GM04503 (cell line): ENCODE measurements at places on chromosomes 6 and 20.

- DNase-seq = no peak
Observed at GRCh38 chr6:142845624-142846458, 99.1 kb downstream of the HIVEP2 start.

DNA sequence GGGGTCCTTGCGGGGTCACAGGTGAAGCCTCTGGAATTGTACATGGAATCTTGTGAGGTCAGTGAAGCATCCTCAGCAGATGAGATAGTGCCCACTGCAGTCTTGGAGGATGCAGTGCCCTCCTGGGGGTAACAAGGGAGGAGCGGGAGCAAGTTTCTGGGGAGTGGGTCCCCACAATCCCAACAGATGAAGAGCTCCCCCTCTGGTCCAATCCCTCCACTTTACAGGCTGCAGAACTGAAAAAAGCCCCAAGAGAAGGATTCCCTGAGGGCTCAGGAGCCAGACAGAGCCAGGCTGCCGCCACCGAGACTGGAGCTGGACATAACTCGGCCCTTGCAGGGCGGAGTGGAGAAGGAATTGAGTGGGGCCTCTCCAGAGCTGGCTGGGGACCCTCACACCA is 52.4 kb downstream of the TTI1 start:
- DNase-seq = no peak

GRCh38 chr6:54586251-54586650 is 260.3 kb upstream of the FAM83B start:
- no peak for DNase-seq

DNA sequence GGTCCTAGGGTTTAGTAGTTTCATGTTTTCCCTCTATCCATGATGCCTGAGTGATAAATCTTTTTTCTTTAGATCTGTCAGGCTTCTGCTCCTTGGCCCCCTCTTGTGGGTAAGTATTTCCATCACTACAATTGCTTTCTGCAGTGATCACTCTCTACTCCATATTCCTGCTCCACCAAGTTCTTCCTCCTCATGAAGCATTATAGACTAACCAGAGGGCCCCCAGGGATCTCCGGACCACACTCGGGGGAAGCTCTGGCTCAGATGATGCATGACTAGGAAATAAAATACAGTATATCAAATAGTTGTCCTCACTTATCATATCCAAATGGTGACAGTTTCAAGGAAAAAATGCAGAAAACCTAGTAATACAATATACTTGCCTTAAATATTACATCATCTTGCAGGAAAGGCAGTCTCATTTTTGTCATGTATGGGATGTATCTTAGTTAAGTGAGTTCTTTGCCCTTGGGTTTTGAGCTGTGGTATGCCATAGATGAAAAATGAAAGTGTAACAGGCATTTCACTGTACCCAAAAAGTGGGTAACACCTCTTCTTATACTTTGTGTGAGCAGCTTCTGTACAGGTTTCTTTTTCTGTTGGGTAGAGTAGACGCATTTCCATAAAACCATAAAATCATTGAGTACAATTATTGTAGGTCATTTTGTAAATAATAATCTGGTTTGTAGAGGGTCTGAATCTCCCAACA is 200.9 kb upstream of the EYA4 start:
- DNase-seq = no peak

DNA sequence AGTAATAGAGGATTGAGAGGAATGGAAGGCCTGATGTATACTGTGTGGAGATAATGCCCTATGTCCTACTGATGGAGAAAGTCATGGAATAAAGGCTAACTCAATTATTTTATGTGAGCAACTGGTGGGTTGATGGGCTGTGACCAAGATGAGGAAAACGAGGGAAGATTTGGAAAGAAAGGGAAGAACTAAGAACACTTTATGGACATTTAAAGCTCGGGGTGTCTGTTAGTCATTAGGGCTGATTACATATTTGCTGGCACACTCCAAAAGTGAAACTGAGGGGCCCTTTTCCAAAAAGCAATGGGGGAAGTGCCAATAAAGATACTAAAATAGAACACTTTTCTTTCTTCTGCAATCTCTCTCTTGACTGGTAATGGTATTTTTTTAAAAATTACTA is 439.5 kb downstream of the PLCB1 start:
- no peak for DNase-seq

- no peak for DNase-seq
Observed at GRCh38 chr6:17820055-17820454, 113.3 kb upstream of the NUP153 start.

GRCh38 chr6:56848105-56848504 is 106.8 kb upstream of the BEND6 start:
- no peak for DNase-seq

DNA sequence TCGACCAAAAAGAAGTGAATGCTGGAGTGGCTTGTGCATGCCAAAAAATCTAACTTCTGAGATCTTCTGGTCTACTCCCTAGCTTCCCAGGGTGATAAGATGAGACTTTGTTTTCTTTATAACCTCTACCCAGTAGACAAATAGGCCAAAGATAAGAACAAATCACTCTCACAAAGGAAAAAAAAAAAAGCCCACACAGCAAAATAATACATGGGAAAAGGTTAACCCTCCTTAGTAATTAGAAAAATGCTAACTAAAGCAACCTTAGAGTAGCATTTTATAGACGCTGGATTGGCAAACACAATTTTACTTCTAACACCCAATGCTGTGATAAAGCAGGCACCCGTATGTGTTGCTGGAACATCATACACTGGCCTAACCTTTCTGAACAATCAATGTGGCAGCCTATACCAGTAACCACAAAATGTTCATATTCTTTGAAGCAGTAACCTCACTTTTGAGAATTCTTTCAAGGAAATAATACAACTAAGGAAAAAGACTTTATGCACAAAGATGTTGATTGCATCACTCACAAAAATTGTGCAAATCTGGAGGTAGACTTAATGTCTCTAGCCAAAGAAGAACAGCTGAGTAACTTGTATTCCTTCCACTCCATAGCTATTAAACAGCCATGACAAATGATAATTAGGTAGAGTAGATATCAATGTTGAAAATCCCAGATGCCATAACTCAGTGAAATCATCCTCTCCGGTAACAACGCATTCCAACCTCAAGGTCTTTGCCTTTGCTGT is 116.3 kb upstream of the QKI start:
- no peak for DNase-seq

DNA sequence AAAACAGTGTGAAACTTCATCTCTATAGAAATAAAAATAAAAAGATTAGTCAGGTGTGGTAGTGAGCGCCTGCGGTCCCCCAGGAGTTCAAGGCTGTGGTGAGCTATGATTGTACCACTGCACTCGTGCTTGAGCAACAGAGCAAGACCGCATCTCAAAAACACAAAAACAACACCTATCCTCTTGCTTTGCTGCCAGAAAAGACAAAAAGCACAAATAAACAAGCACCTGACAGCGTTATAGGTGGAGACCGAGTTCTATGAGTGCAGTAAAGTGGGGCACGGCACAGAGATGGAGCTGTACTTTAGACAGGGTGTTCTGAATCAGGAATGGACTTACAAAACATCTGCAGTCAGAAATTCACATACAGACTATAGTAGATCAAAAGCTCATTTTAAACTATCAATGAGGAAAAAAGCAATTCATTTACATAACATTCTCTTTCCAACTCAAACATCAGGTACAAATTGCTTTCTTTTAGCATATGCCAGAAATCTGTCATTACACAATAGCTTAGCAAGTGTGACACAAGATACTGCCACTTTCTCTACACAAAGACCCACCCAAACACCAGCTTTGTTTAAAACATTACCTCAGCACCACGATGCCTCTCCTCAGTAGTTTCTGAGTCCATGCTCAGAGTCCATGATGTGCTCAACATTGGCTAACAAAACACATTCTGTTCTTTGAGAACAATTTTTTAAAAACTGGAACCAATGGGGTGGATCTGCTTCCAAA is 10.1 kb downstream of the EZR start:
- DNase-seq = no peak

DNA sequence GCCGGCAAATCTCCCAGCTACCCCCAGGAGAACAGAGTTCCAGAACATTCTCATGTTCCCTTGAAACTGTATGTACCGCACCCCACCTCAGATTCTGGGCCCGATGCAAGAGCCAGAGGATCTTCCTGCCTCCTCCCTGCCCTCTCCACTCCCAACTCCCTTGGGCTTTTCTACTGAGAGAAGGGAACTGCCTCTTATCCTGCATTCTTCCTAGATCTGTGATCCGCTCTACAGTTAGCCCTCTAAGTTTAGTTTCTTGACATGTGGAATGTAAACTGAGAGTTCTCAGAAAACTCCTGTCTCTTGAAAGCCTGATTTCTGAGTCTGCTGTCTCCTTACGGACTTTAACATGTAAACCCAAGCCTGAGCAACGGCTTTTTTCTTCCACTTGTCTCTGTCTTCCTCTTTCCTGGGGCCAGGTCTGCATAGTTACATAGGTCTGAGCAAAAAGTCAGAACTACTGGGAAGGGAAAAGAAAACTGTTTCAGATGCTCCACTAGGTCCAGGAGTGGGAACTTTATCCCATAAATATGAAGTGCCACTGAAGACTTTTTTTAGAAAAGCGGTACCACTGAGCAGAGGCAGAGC is 86.5 kb upstream of the TNFAIP3 start:
- DNase-seq = no peak

GRCh38 chr6:162526960-162527359 is 200.6 kb downstream of the PRKN start:
- DNase-seq = no peak

- DNase-seq = peak; percentile 90
Observed at GRCh38 chr6:128600397-128600951, 80.1 kb upstream of the PTPRK start.

DNA sequence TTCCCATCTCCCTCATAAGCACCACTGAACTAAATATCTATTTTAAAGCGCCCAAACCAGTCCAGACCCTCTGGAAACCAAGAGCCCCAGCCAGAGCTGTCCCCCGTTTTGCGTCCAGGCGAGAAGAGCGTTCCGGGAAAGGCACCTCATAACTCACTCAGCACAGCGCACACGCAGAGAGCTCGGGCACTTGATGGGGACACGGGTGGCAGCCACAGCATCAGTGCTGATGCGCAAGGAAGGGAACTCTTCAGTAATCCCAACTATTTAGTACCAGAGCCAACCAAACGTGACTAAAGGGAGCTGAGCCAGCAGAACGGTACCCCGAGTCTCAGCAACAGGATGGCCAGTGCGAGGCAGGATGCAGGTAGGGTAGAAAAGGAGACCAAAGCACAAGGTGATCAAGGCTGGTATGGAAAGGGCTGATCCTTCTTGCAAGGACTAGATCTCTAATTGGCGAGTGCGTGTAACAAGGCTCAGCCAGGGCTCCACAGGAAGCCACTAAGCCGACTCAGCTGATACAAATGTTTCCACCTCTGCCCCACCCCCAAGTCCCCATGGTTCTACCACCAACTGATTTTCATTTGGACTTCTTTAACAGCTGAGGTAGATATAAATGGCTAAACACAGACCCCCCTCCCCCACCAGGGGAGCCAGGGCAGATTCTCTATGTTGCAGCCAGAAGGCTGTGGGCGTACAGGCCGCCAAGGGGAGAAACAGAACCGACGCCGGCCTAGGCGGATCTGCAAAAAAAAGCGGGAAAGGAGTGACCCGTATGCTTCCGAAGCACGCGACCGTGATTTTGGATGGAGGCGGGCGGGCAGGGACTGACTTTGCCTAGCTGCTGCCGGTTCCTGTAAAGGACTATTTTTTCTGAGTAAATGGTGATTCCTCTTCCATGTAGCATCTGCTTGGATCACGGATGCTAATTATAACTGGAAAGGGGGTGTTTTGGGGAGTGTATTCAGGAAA is 183.5 kb upstream of the COL21A1 start:
- no peak for DNase-seq

GRCh38 chr6:143197377-143197776 is 136.7 kb downstream of the AIG1 start:
- no peak for DNase-seq

DNA sequence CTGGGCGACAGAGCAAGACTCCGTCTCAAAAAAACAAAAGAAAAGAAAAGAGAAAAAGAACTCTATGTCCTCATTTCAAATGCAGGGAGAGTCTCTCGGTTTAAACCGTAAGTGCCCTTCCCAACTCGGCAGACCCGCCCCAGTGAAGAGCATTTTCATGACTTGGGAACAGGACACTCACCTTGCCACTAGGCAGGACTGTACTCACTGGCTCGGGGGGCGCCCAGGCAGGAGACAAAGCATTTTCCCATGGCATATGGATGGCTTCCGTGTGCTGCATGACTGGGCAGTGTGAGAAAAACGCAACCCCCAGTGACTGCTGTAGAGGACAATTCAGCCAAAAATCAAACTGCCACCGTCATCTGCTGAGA is 23.7 kb upstream of the MRGBP start:
- no peak for DNase-seq

GRCh38 chr6:48061265-48061990 is 49.6 kb downstream of the PTCHD4 start:
- no peak for DNase-seq

GRCh38 chr20:40584130-40584809 is 104.8 kb downstream of the MAFB start:
- DNase-seq = no peak

- DNase-seq = no peak
Observed at GRCh38 chr6:35809809-35810208, 4.7 kb downstream of the LHFPL5 start.

GRCh38 chr6:136037876-136038460 is 186.5 kb downstream of the PDE7B start:
- DNase-seq = no peak

DNA sequence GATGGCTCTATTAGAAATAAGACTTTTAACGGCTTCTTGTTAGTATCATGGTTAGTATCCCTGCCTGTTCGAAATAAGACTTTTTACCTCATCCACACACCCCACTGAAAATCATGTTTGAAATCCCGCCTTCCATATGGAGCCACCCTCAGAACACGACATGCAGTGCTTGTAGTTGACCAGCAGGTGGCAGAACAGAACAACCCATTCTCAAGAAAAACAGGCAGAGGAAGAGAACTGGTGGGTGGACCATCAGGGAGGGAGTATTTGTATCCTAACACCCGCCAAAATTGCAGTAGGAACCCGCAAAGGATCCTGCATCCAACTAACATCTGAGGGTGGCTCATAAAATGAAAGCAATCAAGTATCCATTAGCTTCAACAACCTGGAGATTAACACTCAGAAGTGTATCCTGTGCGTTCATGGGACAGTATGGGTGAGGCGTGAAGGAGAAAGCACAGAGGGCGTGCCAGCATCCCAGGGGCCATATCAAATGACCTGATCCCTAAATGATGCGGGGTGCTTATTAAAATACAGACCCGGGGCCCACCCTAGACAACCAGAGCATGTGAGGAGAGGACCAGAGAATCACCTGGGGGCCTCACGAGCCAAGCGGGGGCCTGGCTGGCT is 89.6 kb upstream of the NHSL1 start:
- peak; percentile 25 for DNase-seq

DNA sequence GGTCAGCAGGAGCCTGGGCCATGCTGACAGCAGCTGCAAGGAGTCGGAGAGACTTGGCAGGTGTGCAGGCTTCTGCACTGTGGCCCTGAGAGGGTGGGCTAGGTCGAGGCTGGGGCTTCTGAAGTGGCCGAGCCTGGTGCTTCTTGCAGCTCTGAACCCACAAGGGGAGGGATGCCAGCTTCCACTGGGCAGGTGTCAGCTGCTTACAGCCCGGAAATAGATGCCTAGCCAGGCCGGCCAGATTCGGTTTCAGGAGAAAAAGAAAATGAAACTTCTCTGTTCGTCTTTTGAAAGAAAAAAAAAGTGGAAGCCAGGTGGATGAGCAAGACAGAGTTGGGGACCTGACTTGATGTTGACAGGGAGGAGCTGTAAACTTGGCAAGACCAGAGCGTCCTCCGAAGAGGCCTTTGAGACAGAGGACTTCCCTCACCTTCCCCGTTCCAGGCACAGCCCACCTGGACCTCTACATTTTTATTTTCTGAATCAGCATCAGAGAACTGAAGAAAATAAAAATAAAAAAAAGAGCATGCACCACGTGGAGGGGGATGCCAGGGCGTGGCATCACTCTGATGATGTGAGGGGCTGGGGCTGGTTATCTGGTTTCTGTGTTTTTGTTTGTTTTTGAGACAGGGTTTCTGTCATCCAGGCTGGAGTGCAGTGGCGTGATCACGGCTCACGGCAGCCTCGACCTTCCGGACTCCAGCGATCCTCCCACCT is at the start of gene ZBP1:
ZBP1 (minus strand) TSS at position 153 of the 717 bp plus-strand sequence; CDS start at position 22, 131 bp downstream.
- no peak for DNase-seq
